ENCODE measurements at places on chromosomes 11 and 22.

DNA sequence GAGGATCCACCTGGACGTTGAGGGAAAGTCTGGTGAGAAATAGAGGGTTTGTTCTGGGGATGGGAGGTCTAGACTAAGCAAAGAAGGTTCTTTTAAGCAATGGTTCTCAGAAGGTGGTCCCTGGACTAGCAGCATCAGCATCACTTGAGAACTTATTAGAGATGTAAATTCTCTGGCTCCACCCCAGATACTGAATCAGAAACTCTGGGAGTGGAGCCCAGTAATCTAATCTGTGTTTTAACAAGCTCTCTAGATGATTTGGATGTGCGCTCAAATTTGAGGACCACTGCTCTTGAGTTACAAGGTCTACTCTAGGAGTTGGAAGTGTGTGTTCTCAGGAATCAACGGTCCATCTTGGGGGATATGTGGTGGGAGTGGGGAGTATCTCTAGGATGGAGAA is 3.3 kb upstream of the ABCG4 start:
- DNase-seq: no peak

- DNase-seq: no peak
These were observed 88.9 kb downstream of the RASSF10 start for GRCh38 chr11:13098063-13098462.

GRCh38 chr22:29948385-29948769 is 65.4 kb downstream of the MTMR3 start:
- no peak for DNase-seq

- no peak for DNase-seq
These were observed 38.8 kb upstream of the CAPRIN1 start for GRCh38 chr11:34012734-34013133.

DNA sequence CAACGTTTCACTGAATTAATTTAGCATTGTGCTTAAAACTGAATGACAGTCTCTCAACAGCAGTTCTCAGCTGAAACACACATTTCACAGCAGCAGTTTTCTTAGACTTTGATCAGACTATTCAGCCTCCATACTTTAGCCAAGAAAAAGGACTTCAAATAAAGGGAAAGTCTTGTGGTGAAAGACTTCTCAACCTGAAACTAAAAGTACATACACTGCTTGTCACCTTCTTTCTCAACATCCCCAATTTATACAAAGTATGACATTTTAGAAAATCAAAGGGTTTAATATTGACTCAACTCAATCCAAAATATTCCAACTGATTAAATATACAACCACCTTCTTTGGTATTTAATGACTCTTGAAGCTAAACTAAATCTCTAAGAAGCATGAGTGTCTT is 419.0 kb downstream of the LRRC4C start:
- no peak for DNase-seq

- DNase-seq: no peak
These were observed 15.7 kb upstream of the TENM4 start for GRCh38 chr11:79456501-79456900.

DNA sequence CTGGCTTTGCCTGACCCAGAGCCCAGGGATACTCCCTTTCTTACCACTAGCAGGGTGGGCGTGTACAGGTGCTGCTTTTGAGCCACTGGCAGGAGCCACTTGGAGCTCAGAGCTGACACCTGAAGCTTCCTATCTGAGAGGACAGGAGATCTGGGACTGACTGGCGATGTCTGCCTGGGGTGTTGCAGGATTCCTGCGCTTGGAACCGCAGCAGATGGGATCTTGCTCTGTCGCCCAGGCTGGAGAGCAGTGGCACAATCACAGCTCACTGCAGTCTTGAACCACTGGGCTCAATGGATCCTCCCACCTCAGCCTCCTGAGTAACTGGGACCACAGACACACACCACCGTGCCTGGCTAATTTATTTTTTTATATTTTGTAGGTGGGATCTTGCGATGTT is 17.7 kb downstream of the GP1BB start:
- DNase-seq: no peak

DNA sequence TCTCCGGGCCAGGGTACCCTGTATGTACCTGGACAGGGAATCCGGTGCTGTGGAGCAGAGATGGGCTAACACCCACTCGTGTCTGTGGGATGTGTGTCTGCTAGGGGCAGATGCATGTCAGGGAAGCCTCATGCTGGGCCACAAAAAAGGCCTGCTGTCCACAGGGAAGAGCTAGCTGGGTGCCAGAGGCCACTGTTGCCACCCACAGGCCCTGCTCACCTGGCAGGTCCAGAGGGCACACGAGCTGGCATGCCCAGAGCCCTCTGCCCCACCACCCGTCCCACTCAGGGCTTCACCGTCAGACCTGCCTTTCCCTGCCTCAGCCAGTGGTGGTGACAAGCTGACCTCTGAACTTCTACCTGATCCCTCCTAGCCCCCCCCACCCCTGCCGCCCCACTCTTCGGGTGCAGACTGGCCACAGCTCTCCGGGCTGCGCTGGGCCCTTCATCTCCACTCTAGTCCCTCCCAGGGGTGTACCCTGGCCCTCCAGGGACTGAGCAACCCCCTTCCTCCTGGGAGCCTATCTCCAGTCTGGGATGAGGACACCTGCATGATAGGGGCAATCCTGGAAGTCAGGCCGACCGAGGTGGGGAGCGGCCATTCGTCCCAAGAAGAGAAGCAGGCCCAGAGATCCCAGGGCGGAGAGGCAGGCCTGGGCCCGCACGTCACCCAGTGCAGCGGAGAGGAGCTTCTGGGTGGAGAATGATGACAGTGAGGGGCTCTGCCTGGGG is 1.4 kb downstream of the SLC25A22 start:
- no peak for DNase-seq

GRCh38 chr11:61555051-61555969 is 25.6 kb downstream of the SYT7 start:
- DNase-seq: no peak

DNA sequence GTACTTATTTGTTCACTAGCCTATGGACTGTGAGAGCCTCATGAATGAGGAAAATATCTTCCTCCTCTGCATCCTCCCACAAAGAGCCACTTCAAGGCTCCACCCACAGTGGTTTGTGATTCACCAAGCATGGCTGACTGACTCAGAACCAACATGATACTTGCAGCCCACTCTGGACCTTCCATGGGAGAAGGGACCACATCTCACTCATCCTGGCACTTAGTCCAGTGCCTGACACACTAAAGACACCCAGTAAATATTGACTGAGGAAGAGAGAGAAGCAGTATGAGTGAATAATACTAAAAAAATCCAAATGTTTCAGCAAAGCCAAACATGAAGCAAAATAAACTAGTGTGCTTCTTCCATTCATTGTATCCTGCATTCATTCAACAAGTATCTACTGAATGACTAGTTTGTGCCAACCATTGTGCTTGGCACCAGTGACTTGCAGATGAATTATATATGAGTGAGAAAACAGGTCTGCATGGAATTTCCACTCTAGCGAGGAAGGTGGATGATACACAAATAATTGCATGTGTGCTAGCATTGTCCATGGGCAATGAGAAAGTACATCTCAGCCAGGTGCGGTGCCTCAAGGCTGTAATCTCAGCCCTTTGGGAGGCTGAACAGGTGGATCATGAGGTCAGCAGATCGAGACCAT is 54.9 kb upstream of the BLID start:
- no peak for DNase-seq

GRCh38 chr11:113376156-113376555 is 11.4 kb upstream of the ANKK1 start:
- no peak for DNase-seq

DNA sequence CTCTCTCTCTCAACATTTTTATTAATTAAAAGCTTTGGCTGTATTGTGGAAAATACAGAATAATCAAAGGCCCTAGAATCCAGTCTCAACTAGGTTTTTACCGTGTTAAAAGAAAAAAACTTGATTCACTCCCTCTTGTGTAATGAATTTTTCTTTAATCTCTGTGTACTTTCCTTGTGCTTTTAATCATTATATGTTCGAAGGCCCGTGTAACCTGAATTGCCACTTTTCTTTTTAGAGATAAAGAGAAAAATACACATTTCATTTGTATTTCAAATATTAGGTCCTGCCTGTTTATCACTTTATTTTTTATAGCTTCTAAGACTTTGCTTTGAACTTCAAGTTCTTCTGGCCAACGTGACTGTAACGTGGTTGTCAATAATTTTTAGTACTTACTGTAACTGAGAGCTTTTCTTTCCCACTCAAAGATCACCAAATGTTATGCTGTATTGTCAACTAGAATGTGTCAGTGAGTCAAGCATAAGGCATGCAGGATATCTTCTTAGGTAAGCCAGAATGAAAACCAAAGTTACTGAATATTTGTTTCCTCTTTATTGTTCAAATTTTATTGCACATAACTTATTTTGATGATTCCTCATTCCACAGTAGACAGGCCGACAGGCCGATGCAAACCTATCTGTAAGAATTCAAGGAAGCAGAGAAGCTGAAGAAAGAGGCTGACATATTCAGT is 23.3 kb upstream of the FAR1 start:
- no peak for DNase-seq

- no peak for DNase-seq
These were observed 174.1 kb downstream of the CSNK2A3 start for GRCh38 chr11:11178671-11179638.

- no peak for DNase-seq
These were observed 6.6 kb downstream of the CERK start for GRCh38 chr22:46731246-46732040.

GRCh38 chr22:32661737-32662586 is 139.5 kb upstream of the TIMP3 start:
- DNase-seq: no peak

GRCh38 chr11:69814902-69815301 is 4.3 kb downstream of the FGF3 start:
- DNase-seq: no peak

- DNase-seq: peak; percentile 70
These were observed 10.0 kb downstream of the SLC37A2 start for GRCh38 chr11:125072961-125073590.

- DNase-seq: no peak
These were observed 44.0 kb downstream of the RRP8 start for GRCh38 chr11:6559369-6559768.

DNA sequence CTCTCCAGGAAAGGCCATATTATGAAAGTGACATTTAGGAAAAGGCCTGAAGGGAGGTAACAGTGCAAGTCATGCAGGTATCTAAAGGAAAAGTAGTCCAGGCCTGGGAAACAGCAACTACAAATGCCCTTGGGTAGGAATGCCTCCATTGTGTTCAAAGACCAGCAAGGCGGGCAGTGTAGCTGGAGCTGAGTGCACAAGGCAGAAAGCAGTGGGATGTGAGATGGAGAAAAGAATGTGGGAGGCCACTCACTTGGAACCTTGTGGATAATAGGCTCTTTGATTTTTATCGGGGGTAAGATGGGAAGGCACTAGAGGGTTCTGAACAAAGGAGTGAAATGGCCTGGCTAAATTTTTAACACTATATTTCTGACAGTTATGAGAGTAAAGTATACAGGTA is 188.6 kb downstream of the PGR start:
- DNase-seq: no peak

DNA sequence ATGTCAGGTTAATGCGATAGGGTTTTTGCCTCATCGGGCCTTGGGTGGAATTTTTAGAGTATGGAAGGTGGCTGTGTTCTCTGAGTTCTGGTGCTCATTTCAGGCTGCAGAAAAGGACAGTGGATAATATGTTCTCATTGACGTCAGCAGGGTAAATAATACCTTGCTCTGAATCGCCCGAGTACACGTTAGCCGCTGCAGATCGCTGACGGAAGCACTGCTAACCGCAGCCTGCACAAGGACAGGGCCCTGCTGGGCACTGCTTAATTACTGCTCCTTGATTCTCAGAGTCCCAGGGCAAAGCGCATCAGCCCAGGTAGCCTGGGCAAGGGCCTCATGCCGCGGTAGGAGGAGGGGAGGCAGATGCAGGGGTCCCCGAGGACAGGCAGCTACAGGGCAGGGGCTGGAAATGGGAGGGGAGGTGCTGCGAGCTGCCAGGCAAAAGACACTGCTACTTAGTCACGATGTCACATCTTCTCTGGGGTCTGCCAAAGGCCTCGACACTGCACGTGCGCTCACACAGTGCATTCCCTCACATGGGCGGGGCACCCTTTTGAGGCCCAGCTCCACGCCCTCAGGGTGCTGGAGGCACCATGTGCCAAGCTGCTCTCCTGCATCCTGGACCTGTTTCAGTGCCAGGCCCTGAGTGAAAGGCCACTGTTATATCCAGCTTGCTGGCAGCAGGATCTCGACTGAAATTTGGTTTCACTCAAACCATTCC is 35.2 kb downstream of the PPP2R1B start:
- DNase-seq: no peak

GRCh38 chr11:117792241-117792640 is 4.8 kb downstream of the DSCAML1 start:
- DNase-seq: no peak

- no peak for DNase-seq
These were observed 19.3 kb downstream of the GTPBP1 start for GRCh38 chr22:38724926-38725571.

GRCh38 chr11:95108671-95109551 is 19.3 kb downstream of the ENDOD1 start:
- DNase-seq: no peak

- no peak for DNase-seq
These were observed 91.7 kb downstream of the BLID start for GRCh38 chr11:122024278-122024677.

GRCh38 chr11:58845386-58845785 is 882 bp upstream of the GLYATL2 start:
- no peak for DNase-seq

- DNase-seq: peak; percentile 85
These were observed at the start of gene ATG16L2 for GRCh38 chr11:72814286-72815109. ATG16L2 (plus strand) TSS chr11:72814411; CDS start chr11:72814446, 35 bp downstream.

- no peak for DNase-seq
These were observed 53.0 kb downstream of the CTSC start for GRCh38 chr11:88284336-88285050.

GRCh38 chr11:70270877-70271648 is 573 bp downstream of the PPFIA1 start:
- no peak for DNase-seq

- no peak for DNase-seq
These were observed 559 bp downstream of the RANBP1 start for GRCh38 chr22:20116376-20116950.

GRCh38 chr22:37849089-37849751 is at the start of gene EIF3L:
EIF3L (plus strand) TSS chr22:37849419; CDS start chr22:37849450, 31 bp downstream.
- DNase-seq: peak; percentile 93

DNA sequence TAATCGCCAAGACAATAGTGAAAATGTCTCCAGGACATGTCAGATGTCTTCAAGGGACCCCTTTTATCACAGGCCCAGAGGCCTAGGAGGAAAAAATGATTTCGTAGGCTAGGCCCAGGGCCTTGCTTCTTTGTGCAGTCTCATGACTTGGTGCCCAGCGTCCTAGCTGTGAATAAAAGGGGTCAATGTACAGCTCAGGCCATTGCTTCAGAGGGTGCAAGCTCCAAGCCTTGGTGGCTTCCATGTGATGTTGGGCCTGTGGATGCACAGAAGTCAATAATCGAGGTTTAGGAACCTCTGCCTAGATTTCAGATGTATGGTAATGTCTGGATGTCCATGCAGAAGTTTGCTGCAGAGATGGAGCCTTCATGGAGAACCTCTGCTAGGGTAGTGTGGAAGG is 20.7 kb upstream of the MTMR2 start:
- no peak for DNase-seq

- DNase-seq: no peak
These were observed 437.8 kb upstream of the CADM1 start for GRCh38 chr11:115942011-115942410.
